ENCODE measurements at places on chromosomes 12 and 14.

DNA sequence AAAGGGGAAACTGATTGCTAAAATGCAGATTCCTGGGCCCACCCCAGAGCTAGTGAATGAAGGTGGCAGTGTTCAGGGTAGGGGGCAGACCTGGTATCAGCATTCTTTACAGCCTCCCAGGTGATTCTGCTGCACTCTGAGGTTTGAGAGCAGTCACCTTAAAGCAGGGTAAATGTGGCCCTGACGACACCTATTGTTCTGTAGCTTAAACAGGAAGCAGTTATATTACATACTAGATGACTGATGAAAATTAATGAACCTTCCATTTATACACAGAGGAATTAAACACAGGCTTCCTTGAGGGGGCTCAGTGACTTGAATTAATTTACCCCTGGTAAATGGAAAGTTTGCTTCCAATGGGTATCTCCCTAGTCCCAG, 25.3 kb downstream of the NUAK1 start:
- no peak for DNase-seq

DNA sequence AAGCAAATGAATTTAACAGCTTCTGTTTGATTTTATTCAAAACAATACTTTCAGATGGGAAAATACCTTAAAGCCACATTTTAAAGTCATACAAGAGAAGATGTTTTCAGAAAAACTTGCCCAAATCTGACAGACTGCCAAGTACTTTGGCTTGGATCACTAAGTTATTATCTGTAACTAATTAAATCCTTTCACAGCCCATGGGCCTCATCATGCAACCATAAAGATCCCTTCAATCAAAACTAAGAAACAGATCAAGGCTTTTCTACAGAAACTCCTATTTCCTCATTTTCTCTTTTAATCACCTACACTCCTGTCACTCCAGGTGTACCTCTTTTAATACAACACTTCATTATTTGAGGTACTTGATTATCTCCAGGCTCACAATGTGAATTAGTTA, 28.1 kb downstream of the BLTP3B start:
- no peak for DNase-seq

GRCh38 chr14:50826681-50827080, 4.3 kb downstream of the NIN start:
- DNase-seq: no peak

DNA sequence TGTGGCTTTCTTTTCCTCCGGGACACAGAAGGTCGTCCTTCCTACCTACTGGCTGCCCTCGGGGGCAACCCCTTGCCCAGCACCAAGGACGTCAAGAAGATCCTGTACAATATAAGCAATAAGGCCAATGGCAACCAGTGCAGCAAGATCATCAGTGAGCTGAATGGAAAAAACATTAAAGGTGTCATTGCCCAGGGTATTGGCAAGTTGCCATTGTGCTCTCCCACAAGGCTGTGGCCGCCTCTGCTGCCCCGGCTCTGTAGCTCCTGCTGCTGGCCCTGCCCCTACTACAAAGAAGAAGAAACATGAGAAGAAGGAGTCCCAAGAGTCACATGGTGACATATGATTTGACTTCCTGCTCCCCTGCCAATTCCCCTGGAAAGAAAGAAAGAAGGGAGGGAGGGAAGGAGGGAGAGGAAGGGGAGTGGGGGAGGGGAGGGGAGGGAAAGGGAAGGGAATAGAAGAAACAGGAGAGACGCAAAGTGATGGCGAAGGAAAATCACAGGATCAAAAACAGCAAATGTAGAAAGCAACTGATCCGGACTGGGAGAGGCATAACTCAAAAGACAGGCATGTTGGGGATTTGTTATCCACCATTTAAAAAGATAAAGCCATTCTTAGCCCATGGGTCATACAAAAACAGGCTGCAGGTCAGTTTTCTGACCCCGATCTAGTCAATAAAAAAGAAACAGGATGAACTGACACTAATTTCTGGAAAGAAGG, 61.3 kb upstream of the RESF1 start:
- DNase-seq: no peak

- no peak for DNase-seq
Measured at GRCh38 chr14:61326847-61327246, 5.5 kb downstream of the PRKCH start.

GRCh38 chr12:22329621-22330020, 4.9 kb downstream of the ST8SIA1 start:
- DNase-seq: no peak

- no peak for DNase-seq
Measured at GRCh38 chr12:124094733-124095132, 121.7 kb downstream of the ZNF664 start.

GRCh38 chr12:3242199-3242863, 165.2 kb downstream of the TSPAN9 start:
- no peak for DNase-seq

- DNase-seq: no peak
Measured at GRCh38 chr12:57536597-57536942, 10.4 kb downstream of the DCTN2 start.

DNA sequence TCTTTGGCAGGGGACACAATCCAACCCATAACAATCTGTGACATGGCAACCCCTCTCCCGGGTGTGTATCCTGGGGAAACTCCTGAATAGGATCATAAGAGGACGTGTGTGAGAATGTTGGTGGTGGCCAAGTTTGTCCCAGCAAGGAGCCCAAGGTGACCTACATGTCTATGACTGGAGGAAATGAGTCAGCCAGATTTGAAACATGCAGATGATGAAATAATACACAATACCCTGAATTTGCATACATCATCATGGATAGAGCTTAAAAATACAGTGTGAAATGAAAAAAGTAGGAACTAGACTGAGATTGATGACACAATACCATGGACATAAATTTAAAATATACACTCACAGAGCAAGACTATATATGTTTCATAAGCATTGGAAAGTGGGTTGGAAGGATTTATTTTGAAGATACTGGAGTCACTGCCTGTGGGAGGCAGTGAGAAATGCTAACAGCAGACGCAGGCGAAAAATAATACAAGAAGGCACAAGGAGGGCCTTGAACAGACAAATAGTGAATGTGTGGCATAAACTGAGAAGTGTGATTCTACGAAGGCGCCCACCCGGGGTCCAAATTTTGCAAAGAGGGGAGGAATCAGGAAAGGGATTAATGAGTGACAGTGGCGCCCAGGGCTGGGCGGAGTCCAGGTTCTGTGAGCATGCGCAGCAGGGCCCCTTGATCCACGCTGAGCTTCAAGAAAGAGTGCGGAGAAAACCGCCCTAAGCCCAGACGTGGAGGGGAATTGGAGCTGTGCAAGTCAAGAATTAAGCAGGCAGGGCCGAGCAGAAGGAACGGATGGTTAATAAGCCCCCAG, 7.0 kb upstream of the MAP1LC3B2 start:
- no peak for DNase-seq

DNA sequence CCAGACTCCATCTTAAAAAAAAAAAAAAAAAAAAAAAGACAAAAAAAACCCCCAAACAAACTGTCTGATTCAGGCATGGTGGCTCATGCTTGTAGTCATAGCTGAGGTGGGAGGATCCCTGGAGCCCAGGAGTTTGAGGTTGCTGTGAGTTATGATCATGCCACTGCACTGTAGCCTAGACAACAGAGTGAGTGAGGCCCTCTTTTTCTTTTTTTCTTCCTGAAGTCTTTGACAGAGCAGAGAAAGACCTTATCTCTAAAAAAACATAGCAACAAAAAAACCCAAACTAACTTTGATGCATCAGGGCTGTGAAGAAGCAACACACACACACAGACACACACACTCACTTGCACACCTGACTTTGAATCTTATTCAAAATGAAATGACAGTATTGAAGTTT, 7.7 kb upstream of the AMN1 start:
- DNase-seq: peak; percentile 43

DNA sequence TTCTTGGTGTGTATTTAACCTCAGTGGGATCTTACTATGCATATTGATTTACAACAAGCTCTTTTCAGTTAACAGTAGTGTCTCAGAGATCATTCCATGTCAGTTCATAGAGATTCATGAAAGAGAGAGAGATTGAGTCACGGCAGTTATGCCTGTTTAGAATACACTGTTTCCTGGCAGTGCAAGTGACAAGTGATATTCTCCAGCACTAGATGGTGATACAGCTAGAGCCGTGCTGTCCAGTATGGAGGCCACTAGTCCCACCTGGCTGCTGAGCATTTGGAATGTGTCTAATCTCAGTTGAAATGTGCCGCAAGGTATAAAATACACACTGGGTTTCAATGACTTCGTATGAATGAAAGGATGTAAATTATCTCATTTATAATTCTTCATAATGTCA, 184.4 kb downstream of the SUDS3 start:
- no peak for DNase-seq

- DNase-seq: no peak
Measured at GRCh38 chr12:15886372-15887042, 4.3 kb downstream of the STRAP start.

- DNase-seq: no peak
Measured at GRCh38 chr12:12534166-12534866, 28.3 kb downstream of the DUSP16 start.

- DNase-seq: no peak
Measured at GRCh38 chr14:48973151-48973550, 613.0 kb downstream of the RPS29 start.

DNA sequence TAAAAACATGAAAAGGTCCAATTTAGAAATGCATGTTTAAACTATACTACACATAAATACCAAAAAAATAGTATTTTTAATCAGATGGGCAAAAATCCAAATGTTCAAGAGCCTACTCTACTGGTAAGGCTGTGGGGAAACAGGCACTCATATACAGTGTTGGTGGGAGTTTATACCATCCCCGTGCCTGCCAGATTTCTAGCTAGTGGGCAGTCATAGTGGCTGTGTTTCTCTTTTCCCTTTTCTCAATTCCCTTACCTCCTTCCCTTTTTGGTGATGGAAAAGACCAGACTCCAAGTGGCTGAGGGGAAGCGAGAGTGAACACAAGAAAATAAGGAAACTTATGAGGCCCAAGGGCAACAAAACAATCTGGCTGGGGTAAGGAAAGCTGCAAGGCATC, 14.7 kb downstream of the ZNF641 start:
- no peak for DNase-seq

DNA sequence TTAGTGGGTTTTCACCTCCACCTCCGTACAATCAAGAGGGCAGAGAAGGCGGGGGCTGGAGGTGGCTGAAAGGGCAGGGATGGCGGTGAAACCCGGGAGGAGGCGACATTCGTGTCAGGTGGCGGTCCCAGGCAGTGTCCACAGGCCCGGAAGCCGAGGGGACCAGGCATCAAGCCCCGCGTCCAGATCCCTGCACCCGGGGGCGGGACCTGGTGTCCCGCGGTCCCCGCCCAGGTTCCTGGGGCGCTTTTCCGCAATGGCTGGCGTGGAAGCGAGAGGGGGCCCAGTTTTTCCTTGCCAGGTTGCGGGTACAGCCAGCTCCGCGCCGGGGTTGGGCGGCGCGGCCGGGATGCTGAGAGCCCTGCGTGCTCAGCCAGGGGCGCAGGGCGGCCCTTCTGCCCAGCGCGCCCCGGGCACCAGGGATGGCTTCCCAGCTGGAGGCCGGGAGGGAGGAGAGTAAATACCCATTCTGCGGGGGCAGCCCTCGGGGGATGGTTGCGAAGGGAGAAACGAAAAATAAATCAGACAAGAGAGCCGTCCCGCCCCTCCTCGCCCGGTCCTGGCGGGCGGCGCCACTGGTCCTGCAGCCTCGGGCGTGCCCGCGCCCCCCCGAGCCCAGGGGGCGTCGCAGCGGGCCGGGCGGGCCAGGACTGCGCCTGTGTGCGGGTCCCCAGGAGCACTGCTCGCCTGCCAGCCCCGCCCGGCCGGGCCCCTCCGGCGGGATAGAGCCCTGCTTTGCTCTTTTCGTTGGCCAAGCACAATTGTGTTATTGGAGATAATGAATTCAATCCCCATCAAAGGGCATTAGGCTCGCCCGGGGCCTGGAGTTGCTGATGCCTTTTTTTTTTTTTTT, 11.5 kb downstream of the FOXA1 start:
- DNase-seq: no peak

- no peak for DNase-seq
Measured at GRCh38 chr12:52772772-52773171, 4.4 kb downstream of the KRT76 start.

GRCh38 chr12:44247588-44247987, 411.7 kb downstream of the TMEM117 start:
- no peak for DNase-seq

- no peak for DNase-seq
Measured at GRCh38 chr12:99151744-99152143, 495.8 kb upstream of the GARIN6 start.

- no peak for DNase-seq
Measured at GRCh38 chr12:16523951-16524331, 82.0 kb downstream of the LMO3 start.

DNA sequence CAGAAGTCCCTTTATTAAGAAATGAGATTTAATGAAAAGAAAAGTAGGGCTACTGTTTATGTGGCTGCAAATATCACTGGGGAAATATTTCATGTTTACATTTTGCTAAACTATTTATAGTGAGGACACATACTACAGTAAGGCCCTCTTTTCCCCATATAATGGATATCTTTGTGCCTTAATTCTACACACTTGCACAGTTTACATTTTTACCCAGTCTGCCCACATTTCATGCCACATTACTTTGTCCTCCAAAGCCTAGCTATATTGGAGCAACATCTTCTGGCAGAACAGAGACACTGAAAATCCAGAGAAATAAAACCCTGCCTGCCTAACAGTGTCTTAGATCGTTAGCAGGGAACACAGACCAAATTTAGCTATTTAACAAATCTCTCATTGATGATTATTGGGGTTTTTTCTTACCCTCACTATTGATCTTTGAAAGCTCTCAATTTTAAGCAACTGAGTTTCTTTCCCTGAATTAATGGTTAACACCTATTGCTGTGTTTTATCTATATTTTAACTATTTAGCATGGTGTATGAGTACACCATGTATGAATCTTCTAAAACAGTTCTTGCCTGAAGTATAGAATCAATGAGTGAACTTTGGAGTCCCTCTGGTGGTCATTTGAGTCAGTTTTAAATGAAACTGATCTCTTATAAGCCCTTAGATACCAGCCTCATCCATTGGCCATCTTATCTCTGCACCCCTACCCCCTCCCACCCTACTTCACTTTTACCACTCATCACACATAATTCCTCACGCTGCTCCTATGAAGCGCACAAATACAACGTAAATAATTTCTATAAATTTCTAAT, 170.2 kb downstream of the BCAT1 start:
- no peak for DNase-seq

GRCh38 chr12:45216230-45216982, 511 bp downstream of the ANO6 start:
- DNase-seq: peak; percentile 24

GRCh38 chr14:67987606-67988005, 168.0 kb downstream of the RAD51B start:
- no peak for DNase-seq

DNA sequence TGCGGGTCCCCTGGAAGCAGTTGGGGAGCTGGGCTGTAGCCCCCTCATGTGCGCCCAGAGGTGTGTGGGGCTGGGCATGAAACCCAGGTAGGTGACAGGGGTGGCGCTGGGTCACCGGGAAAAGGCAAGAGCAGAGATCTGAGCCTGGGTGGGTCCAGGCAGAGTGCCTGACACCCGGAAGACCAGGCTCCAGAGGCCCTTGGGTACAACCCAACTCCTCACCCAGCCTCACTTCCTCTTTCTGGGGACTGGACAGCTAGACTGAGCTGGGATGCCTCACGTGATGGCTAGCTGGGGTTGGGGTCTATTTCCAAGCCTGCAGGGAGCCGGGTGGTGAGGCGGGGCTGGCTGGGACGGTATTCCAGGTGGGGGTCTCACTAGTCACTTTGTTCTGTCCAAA, 16.3 kb upstream of the CYP46A1 start:
- no peak for DNase-seq

GRCh38 chr14:56027421-56027820, 90.8 kb upstream of the PELI2 start:
- DNase-seq: no peak

GRCh38 chr12:27624586-27624985, 71.7 kb upstream of the REP15 start:
- DNase-seq: no peak
